ENCODE measurements at places on chromosomes 2 and 18.
A peak's percentile ranks its signal among the peaks of the same experiment; 100 is the strongest.

- no peak for DNase-seq
Observed at GRCh38 chr2:100645695-100646429, 83.1 kb downstream of the PDCL3 start.

- no peak for DNase-seq
Observed at GRCh38 chr18:12287684-12288402, 20.2 kb upstream of the TUBB6 start.

- no peak for DNase-seq
Observed at GRCh38 chr2:240926516-240927389, 20.6 kb downstream of the CROCC2 start.

DNA sequence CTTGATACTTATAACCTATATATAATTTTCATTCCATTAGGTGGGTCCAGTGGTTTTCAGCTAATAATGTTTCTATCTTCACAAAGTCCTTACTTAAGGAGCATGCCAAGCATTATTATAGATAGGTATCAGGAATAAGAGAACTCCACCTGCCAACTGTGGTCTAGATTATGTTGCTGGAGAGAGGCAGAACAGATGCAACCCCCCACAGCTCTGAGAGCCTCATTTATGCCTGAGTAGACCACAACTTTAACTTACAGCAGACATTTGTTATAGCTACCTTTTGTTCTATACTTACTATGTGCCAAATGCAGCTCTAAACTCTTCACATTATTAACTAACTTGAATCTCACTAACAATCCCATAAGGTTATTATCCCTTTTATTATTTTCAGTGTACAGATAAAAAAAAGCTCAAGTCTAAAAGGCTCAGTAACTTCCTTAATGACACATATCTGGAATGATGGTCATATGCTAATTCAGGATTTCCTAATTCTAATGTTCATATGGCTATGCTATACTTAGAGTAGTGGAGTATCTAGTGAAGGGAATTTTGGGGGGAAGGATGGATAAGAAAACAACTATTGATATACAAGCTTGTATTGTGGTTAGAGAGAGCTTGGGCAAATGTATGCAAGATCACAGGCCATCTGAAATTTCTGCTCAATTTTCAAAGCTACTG, 119.1 kb upstream of the RND3 start:
- DNase-seq: peak; percentile 47

DNA sequence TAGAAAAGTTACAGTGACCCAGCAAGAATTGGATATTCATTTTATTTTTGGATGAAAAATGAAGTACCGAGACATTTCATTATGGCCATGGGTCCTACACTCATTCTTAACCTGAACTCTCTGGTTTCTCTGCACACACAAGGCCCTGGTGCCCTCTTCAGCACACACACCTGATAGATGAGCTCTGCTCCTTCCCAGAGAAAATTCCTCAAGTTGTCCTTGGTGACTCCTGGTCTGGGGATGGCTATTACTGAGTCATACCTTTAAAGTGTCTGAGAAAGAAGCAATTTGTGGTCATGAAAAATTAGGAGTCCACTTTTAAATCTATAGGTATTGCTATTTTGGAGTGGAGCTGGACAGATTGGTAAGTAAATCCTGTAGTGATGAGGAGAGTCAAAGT, 311.5 kb downstream of the CDH2 start:
- DNase-seq: no peak

DNA sequence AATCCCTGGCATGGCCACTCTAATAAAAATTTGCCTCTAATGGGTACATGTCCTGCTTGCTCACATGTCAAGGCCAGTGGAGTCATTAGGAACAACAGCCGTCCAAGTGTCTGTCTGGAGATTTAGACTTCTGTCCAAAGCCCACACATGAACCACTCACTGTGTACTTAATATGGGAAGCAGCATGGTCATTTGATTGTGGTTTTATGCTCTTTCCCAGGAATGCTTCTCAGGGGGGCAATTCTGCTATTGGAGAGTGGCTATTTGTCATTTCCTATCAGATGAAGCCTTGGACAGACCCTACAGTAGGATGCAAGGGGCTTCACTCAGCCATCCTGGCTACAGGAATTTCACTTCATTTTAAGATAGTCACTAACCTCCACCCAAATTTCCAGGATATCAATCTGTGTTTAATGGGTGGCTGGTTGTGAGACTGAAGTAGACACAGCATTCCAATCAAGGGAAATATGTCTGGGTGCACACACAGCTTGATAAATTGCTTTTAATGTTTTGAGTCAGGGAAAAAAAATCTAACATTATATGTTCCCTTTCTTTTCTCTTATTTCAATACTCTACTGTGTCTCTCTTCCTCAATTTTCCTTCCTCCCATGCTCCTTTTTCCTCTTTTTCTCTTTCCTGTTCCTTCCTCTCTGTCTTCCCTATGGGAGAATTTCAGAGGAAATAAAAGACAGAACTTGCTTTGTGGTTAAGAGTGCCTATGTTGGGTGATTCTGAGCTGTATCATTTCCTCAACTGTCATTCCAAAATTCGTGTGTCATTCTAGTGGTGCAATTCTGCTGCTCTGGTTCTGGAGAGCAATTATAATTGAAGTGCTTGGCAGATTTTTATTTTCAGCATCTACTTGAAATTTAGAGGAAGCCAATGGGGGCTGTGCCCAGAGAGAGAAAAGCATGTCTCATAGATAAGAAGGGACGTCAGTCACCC, 320.1 kb downstream of the OSR1 start:
- no peak for DNase-seq

- DNase-seq: no peak
Observed at GRCh38 chr2:16461672-16462071, 204.0 kb downstream of the CYRIA start.
